ENCODE measurements at places on chromosomes 2 and 18.

DNA sequence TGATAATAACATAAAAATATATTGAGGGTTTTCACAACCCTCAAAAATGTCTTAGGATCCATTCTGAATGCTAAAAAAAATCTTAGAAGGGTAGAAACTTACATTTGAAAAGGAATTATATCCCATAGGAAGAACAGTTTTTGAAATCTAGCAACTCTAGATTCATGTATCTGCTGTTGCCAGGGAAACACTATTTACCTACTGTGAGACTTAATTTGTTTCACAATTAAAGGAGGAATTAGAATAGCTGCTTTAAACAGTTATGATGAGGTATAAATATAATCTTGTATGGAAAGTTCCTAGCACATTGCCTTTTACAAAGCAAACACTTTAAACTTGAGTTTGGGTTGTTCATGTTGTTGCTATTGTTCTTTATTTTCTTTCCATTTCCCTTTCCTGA lies 988.2 kb downstream of the SUCLG1 start:
- no peak for DNase-seq

DNA sequence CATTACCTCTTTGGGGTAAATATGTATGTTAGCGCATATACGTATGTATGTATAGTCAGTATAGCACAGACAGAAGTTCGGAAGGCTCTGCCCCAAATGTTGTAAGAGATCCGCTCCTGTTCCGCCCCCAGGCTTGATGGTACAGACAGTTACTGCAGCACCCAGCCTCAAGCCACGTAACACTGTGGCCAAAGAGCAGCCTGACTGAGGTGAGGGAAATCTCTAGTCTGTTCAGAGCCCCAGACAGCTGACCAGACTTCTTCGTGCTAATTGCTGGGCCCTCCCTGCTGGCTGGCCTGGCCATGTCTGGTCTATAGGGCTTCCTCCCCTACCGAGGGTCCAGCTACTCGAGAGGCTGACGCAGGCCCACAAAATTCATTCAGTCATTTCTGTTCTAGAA lies 7.8 kb downstream of the CRACDL start:
- DNase-seq: no peak

DNA sequence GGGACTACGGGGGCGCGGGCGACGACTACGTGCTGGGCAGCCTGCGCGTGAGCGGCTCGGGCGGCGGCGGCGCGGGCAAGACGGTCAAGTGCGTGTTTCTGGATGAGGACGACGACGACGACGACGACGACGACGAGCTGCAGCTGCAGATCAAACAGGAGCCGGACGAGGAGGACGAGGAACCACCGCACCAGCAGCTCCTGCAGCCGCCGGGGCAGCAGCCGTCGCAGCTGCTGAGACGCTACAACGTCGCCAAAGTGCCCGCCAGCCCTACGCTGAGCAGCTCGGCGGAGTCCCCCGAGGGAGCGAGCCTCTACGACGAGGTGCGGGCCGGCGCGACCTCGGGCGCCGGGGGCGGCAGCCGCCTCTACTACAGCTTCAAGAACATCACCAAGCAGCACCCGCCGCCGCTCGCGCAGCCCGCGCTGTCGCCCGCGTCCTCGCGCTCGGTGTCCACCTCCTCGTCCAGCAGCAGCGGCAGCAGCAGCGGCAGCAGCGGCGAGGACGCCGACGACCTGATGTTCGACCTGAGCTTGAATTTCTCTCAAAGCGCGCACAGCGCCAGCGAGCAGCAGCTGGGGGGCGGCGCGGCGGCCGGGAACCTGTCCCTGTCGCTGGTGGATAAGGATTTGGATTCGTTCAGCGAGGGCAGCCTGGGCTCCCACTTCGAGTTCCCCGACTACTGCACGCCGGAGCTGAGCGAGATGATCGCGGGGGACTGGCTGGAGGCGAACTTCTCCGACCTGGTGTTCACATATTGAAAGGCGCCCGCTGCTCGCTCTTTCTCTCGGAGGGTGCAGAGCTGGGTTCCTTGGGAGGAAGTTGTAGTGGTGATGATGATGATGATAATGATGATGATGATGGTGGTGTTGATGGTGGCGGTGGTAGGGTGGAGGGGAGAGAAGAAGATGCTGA lies 1.4 kb downstream of the SOX11 start:
- DNase-seq: no peak

DNA sequence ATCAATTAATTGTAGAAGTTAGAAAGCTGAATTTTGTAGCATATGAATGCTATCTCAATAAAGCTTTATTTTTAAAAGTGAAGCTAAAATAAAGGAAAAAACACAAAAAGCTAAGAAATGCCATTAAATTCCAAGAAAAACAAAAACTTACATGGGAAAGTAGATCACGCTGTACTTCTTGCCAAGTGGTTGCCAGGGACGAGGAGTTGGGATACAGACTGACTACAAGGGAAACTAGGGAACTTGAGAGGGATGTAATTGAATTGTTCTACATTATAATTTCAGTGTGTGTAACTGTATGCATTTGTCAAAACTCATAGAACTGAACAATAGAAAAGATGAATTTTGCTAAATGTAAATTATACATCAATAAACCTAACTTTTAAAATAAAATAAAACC lies 108.1 kb downstream of the DYM start:
- no peak for DNase-seq

GRCh38 chr18:36872329-36872728 lies 43.4 kb downstream of the KIAA1328 start:
- no peak for DNase-seq

DNA sequence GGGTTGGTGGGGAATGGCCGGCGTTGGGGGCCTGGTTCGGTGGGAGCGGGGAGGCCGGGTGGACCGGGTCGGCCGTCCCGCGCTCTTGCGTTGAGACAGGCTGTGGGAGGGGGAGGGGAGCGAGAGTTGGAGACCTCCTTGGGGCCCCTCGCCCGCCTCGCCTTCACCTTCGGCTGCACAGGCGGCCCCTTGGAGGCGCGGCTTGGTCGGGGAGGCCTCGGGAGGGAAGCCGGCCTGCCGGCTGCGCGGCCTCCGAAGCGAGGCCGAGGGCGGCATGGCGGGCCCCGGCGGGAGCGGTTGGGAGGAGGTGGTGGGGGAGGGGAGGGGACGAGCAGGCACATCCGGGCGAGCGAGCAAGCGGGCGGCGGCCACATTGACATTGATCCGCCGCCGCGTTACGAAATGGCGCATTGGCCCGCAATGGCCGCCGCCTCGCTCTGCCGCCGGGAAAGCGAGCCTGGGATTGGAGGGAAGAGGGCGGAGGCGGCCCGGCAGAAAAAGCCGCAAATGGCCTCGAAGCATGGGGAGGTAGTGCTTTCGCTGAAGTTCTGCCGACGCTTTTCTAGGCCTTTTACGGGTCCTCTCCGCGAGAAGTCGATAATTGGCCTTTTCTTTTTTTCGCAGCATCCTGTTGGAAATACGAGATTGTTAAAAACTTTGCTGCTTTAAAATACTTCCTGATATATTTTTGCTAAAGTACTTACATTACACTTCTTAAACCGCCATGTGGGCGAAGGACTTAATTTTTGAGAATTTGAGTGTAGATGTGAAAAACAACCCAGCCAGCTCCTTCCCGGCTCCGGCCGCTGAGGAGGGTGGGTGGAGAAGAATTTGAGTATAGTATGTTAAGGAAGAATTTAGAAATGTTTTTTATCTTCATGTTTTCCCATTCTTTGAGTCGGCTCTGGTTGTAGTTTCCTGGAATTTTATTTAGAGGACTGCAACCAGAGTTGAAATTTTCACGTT lies 580 bp downstream of the HNRNPA3 start:
- peak; percentile 91 for DNase-seq

- DNase-seq: no peak
Measured at GRCh38 chr2:217402761-217403383, 543.0 kb upstream of the TNP1 start.

DNA sequence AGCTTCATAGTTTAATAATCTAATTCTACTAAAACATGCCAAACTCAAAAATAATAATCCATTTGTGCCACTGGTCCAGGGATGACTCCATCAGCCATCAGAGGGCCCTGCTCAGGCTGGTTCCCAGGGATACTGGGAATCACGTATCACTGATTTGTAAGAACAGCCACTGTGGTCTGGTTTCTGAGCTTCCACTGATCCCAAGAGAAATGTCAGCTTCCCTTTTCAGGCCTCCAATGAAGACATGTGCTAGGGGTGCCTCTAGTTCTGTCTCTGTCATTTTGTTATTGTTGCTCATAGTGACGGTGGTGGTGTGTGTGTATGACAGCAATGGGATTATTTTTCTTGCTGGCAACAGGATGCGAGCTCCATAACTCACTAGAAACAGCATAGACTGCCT lies 83.2 kb downstream of the CELF4 start:
- no peak for DNase-seq

- DNase-seq: no peak
Measured at GRCh38 chr2:226994775-226995174, 158.9 kb downstream of the RHBDD1 start.

GRCh38 chr2:156340804-156341451 lies 8.4 kb upstream of the NR4A2 start:
- peak; percentile 62 for DNase-seq

GRCh38 chr18:23171581-23172156 lies 36.4 kb downstream of the CABLES1 start:
- DNase-seq: no peak

DNA sequence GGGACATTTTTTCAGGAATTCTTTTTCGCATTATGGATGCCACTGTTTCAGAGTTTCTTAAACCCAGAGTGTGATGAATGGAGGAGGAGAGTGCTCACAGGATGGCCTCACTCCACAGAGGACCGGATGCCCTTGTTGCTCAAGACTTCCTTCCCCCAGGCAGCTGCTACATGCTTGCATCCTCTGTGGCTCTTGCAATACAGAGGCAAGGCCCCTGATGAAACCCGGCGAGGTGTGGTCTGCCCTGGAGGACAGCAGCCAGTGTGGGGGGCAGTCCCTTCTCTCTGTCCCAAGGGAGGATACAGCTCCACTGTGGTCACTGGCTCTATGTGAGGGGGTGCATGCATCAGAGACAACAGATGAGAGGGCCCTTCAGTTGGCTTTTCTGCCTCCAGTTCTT lies 109.6 kb downstream of the SH3RF3 start:
- DNase-seq: no peak

DNA sequence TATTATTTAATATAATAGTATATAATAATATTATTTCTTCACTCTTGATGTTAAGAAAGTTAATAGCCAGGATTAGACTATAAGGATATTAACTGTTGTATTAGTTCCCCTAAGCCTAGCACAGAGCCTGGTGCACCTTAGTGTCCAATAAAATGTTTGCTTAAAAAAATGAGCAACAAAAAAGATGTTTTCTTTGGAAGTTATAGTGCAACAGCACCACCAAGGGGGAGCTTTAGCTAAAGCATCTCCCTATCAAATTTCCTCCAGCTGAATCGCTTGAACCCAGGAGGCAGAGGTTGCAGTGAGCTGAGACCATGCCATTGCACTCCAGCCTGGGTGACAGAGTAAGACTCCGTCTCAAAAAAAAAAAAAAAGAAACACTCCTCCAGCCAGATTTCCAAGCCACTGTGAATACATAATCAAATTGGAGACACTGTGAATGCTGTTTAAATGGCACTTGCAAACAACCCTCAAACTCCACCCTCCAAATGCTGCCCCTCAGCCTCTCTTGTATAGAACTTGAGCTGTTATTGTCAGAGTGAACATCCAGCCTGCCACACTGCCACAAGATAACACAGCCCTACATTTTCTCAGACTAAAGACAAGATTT lies 221.9 kb downstream of the DYM start:
- DNase-seq: peak; percentile 56

GRCh38 chr18:79664525-79665125 lies 15.0 kb upstream of the CTDP1 start:
- no peak for DNase-seq

DNA sequence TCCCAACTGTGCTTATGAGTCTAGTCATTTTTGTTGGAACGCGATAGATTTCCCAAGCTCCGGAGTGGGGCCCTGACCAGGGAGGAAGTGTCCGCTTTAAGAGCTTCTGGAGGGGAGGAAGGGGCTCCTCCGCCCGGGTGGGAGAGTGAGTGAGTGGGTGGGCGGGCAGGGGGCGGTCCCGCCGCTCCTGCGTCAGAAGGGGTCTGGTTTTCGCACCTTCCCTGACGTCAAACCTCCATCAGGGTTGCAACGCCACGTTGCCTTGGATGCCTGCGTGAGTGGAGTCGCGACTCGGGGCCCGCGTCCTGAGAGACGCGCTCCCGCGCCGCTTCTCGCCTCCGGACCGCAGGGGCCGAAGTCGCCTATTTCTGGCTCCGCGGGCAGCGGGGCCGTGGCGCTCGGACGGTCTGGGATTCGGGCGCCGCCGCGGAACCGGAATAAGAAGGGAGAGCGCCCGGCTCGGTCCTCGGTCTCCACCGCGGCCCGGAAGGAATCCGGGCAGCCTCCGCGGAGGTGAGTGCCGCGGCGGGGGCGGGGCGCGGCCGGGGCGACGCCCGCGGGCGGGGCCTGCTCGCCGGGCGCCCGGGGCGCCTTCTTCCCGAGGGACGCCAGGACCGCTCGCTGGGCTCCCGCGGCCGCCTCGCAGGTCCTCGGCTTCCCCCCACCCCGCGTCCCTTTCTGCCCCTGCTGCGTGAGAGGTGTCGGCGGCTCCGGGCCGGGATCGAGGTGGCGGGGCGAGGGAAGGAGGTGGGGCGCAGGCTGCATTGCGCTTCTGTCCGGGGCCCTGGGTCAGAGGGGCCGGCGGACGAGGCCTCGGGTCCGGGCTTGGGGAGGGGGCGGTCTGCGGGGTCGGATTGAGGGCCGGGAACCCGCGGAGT lies at the start of gene ZDBF2:
TSS of gene ZDBF2 (plus strand) at position 230 of the 878 bp plus-strand sequence. CDS start 7,187 bp downstream, outside the sequence.
- peak; percentile 65 for DNase-seq

GRCh38 chr2:14558335-14558919 lies 74.1 kb upstream of the LRATD1 start:
- DNase-seq: no peak

- no peak for DNase-seq
Measured at GRCh38 chr2:85062565-85062964, 70.6 kb upstream of the TCF7L1 start.

- DNase-seq: no peak
Measured at GRCh38 chr18:10937743-10938640, 211.4 kb downstream of the PIEZO2 start.

DNA sequence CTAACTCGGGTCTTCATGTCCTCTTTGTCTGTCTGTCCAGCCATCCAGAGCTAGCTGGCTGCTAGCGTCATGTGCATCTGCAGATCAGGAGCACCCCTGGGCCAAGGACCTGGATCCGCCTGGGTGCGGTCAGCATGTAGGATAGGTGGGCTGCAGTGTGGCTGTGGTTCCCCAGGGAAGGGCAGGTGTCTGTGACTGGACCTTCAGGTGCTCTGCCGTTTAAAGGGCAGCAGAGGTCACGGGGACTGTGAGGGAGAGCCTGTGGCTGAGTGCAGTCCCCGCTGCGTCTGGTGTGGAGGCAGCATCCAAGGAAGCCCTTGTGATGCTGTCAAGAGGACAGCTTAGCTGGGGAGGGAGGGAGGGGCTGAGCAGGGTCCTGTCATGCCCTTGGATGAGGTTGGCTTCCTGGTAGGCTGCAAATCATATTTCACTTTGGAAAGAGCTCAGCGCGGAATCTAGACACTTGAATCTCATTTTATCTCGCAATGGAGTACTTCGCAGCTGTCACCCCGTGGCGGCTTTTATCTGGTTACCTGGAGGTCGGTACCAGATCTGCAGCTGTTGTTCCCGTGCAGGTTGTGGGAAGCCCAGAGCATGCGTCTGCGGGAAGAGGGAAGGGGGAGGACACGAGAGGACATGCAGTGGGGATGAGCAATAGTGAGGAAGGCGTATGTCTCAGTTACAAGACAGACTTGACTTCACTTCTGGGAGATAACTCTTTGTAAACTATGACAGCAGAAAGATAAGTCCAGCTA lies 5.9 kb upstream of the RALB start:
- no peak for DNase-seq
